ENCODE measurements at places on chromosomes 16 and 17.

GRCh38 chr16:10859658-10860057 lies 17.3 kb upstream of the CIITA start:
- no peak for DNase-seq

- no peak for DNase-seq
These were observed 165.9 kb upstream of the CHMP6 start for GRCh38 chr17:80825471-80826345.

DNA sequence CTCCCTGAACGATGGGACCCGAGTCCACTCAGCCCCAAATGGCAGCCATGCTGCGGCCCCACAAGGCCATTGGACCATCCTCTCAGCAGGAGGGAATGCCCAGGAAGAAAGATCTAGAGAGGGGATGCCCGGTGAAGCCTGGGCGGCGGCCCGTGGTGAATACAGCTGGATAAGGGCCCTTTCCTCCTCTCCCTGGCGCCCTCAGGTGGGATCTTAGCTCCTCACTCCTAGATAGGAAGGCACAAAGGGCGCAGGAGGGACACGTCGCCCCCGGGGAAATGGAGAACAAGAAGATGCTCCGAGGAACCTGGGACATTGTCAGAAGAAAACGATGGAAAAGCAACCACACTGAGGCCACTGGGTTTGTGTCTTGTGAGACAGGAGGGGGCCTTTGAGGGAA lies 2.5 kb downstream of the CD300C start:
- no peak for DNase-seq

DNA sequence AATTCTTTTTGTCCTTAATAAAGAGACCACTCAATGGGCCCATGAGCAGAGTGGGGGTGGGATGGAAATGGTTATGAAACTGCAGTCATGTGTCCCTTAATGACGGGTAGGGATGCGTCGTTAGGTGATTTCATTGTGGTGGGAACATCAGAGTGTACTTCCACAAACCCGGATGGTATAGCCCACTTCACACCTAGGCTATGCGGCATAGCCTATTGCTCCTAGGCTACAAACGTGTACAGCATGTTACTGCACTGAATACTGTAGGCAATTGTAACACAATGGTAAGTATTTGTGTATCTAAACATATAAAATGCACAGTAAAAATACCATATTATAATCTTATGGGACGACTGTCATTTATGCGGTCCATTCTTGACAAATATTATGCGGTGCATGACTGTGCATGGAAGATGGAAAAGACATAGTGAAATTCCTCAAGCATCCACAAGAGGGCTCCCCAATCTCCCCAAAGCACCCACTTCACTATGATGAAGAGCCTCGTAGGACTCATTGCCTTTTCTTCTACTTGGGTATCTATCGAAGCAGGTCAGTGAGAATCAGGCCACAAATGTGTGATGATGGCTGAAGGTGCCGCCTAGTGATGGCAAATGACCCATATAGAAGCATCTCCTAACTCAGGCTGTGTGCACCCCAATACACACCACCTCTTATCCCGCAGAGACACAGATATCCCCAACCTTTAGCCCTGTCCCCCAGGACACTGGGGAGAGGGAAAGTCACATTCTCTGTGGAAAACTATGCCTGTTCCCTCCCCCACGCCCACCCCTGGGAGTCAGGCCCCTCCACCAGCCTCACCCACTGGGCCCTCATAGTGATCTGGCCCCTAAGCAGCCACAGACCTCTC lies 43.5 kb downstream of the TBX21 start:
- no peak for DNase-seq

DNA sequence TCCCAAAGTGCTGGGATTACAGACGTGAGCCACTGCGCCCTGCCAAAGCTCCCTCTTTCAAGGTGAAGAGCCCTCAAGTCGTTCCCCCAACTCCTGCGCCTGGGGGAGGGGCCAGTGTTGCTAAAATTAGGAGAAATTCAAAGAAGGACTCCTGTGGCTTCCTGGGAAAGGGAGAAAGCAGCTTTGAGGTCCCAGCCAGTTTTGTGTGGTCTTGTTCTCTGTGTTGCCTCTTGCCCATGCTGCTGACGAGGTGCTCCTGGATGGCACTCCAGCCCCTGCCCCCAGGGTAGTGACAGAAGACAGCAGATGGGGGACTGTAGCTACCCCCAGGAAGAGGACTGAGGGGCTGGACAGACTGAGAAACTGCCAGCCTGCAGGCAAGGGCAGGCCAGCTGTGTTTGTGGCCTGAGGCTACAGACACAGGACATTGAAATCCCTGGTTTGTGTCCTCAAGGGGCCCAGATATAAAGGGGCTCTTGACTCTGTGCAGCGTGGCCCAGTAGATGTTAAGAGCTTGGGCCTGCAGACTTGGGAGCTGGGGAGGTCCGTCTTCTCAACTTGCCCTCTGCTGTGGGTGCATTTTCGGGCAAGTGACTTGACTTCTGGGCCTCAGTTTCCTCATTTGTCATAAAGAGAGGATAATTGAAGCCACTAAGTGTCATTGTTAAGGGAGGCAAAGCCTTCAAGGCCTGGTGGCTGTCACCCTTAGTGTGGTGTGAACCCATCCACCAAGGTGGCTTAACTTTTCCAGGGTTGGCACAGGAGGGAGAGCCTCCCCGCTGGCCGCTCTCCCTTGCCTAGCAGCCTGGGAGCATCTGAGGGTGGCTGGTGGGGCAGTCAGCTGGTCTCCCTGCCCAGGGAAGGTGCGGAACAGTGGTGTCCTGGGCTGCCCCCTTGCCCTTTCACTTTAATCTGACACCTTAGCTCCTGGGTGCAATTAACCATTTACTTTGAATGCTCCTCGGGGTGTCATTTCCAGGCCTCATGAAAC lies 4.1 kb downstream of the UBALD2 start:
- DNase-seq: no peak

GRCh38 chr16:12295395-12295794 lies 318.9 kb downstream of the SNX29 start:
- DNase-seq: no peak

- no peak for DNase-seq
These were observed 532.8 kb upstream of the SALL1 start for GRCh38 chr16:51683882-51684281.

- no peak for DNase-seq
These were observed 302.9 kb downstream of the CPPED1 start for GRCh38 chr16:12500771-12501170.

DNA sequence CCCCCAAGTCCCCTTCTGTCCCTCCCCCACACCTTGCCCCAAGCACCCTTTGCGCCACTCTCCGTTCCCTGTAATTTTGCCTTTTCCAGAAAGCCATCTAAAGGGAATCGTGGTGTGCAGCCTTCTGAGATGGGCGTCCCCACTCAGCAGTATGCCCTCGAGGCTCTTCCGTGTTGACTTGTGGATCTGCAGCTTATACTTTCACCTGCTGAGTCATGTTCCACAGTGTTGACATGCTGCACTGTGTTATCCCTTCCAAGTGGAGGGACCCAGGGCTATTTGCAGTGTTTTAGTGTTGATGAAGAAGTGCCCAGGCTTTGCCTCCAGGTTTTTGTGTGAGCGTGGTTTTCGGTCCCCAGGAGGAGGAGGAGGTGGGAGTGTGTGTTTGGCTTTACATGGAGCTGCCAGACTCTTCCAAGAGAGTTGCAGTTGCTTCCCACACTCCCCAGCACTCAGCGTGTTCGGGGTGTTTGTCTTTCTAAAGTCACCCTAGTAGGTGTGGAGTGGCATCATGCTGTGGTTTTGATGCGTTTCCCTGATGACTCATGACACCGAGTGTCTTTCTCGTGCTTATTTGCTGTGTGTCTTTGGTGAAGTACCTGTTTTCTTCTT lies 32.1 kb upstream of the JPT2 start:
- DNase-seq: no peak

- DNase-seq: no peak
These were observed 23.5 kb upstream of the NXPH3 start for GRCh38 chr17:49552070-49552751.

GRCh38 chr16:58515871-58516767 lies 802 bp downstream of the SETD6 start:
- DNase-seq: no peak

GRCh38 chr17:78890498-78890897 lies 12.5 kb downstream of the CEP295NL start:
- no peak for DNase-seq

GRCh38 chr17:1511290-1511689 lies 5.1 kb downstream of the INPP5K start:
- DNase-seq: no peak

DNA sequence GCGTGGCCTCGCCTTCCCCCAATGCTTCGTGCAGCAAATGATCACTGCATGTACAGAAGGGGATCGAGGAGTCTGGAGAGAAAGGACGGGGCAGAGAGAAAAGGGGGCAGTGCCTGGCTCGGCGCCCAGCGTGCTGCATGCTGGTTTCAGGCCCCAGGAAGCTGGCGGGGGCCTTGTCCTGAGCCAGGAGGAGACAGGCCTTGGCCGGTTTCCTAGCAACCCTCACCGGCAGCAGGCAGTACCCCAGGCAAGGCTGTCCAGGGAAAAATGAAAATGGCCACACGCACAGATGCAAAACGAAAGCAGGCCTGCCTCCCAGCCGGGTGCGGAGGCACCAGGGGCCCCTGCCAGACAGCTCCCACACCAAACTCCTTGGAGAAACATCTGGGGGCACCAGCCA lies 126.3 kb downstream of the ZFHX3 start:
- no peak for DNase-seq

DNA sequence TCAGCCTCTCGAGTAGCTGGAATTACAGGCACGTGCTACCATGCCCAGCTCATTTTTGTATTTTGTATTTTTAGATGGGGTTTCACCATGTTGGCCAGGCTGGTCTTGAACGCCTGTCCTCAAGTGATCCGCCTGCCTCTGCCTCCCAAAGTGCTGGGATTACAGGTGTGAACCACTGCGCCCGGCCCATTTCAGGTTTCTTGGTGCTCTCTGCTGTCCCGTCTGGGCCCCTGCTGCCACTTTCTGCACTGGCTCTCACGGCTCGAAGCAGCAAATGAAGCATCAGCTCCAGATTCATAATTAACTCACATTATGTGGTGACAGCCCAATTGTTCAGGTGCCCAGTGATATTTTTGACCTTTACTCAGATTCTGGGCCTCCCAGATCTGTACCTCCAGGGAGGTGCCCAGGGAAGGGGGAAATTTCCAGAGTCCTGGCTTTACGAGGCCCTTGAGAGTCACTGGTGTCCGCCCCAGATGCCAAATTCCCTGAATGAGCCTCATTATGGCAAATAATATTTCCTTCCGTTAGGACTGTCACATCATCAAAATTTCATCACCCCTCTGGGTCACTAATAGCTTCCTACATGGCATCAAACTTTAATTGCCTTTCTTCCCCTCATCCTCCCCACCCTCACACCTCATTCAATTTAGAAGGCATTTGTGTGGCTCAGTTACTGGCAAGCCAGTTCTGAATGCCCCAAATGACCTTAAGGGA lies 9.0 kb downstream of the SDK2 start:
- DNase-seq: no peak

Data from epithelial cell of proximal tubule (primary cell).